CD4-positive, alpha-beta T cell (primary cell): ENCODE measurements at places on chromosomes 12 and 14.

GRCh38 chr14:29773990-29774389, 153.7 kb downstream of the PRKD1 start:
- no peaks in the 10 kb centered on the region for H3K27me3 ChIP-seq
- H3K27ac ChIP-seq = no peak overlapping the region
- no peak overlapping the region for H3K4me3 ChIP-seq

- H3K4me1 ChIP-seq = no peaks in the 10 kb centered on the region
- no peaks in the 10 kb centered on the region for H3K36me3 ChIP-seq
- no peaks in the 10 kb centered on the region for H3K27me3 ChIP-seq
- no peak overlapping the region for H3K27ac ChIP-seq
- no peak for DNase-seq
- H3K4me3 ChIP-seq = no peak overlapping the region
Measured at GRCh38 chr14:95649230-95649629, 37.0 kb upstream of the TCL1B start.

- no peak for DNase-seq
- H3K27ac ChIP-seq = no peak overlapping the region
- no peaks in the 10 kb centered on the region for H3K27me3 ChIP-seq
- no peak overlapping the region for H3K4me3 ChIP-seq
Measured at GRCh38 chr12:52285851-52286530, 5.3 kb downstream of the KRT81 start.

DNA sequence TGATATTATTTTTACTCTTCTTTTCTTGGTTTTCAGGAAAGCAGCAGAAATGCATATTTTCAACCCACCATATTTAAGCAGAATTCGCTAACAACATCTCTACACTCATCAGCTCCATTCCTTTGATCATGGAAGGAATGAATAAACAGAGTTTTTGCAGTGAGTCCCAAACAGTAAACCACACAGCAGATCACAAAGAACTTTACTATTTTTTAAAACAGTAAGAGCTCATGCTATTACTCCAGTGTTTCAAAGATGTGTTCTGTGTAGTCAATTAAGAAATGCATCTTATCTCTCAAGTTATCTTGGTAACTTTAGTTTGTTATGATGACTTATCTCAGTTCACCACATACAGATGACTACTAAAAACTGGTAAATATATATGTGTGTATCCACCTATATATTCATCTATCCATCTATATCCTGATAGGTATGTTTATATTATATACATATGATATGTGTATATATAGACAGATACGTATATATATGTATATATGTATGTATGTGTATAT, 843.5 kb downstream of the BCL11B start:
- H3K27me3 ChIP-seq = no peaks in the 10 kb centered on the region
- no peaks in the 10 kb centered on the region for H3K4me1 ChIP-seq
- H3K36me3 ChIP-seq = no peaks in the 10 kb centered on the region
- no peak overlapping the region for H3K27ac ChIP-seq

DNA sequence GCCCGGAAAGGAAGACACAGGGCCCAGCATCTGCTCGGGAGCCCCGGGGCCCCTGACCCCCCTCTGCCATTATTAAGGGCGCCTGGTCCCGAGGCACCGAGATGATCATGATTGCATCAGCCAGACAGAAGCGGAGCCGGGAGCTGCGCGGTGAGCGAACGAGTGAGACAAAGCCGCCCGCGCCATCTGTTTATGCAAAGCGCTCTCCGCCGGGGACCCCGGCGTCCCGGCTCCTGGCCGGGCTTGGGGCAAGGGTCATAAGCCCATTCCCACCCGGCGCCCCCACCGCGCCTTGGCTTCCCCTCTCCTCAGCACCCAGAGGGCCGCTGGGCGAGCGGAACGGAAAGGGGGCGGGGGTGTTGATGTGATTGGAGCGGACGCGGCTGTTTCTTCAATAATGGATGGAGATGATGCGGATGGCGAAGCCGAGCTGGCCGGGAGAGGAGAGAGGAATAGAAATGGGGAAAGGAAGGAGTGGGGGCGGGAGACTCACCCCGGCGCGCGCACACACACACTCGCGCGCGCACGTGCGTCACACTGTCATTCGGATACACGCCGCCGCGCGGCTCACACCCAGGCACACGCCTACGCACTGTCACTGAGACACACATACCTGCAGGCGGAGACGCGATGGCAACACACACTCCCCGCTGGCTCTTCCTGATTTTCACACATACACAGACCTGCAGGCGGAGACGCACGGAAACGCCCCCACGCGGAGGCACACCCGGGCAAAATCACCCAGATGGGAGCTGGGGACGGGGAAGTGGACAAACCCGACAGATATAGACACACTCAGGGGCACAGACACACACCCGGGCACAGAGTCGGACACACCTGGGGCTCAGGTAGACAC, 10.7 kb downstream of the STAC3 start:
- DNase-seq = peak; percentile 71
- H3K27me3 ChIP-seq = peaks cover 66% of the 10 kb centered on the region
- peaks cover 91% of the 10 kb centered on the region for H3K4me1 ChIP-seq
- H3K27ac ChIP-seq = no peak overlapping the region
